Memory B cell (primary cell): ENCODE measurements at places on chromosomes 16 and 17.

GRCh38 chr16:88605186-88606147 lies 32.9 kb upstream of the IL17C start:
- no peak for DNase-seq

DNA sequence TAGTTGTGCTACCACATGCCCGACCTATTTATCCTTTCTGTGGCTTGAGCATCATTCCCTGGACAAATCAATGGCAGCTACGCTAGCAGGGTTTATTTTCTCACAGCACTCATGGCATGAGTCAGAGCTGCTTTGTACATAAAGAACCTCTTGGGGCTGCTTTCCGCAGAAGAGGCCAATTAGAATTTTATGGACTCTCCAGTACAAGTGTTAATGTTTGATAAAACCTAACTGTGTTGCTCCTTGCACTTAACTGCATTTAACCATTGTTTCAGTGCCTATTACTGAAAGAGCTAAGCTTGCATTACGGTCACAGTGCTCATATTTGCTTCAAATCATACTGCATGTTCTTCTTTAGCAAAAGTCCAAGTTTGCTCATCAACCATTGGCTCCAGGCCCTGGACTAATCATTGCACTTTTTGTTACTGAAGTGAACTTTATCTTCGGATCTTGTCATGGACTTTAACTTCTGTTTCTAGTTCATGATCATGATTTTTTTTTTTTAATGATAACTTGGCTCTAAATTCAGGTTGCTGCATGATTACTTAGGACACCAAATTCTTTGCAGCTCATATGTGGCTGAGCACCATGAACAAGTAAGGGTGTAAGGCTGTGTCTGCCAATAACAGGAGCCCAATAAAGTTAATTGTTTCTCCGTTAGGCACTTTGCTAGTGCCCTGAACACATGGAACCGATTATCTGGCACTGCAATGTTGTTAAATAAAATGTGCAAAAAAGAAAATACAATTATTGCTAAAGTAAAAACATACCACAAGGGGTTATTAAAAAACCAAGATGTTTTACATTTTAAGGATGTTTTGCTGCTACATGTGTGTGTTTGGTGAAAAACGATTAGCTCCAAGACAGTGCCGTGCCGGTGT lies 492.2 kb downstream of the KCNJ2 start:
- no peak for DNase-seq

DNA sequence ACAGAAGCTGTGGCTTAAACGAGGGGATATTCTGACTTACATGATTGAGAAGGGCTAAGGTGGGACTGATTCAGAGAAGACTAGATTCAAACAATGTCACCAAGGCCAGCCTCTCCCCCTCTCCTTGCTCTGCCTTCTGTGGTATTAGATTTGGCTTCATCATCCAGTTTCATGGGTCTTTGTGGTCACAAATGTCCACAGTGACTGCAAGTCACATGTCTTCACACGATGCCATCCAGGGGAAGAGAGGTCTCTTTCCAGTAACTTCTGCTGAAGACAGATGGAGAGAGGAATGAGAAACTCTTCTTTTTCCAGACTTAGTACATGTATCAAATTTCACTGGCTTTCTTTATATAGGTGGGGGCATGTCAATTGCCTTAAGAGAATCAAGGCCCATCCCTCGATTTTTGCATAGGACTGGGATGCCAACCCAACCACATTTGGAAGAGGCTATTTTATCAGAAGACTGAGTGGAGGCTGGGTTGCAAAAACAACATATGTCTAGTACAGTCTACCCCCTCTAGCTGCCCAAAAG lies 57.3 kb upstream of the HNF1B start:
- no peak for DNase-seq

GRCh38 chr17:16301963-16302855 lies 51.1 kb downstream of the CENPV start:
- DNase-seq = no peak

- DNase-seq = no peak
Measured at GRCh38 chr17:16131593-16131992, 83.7 kb downstream of the NCOR1 start.

- DNase-seq = no peak
Measured at GRCh38 chr16:3696425-3697218, 20.7 kb downstream of the TRAP1 start.

- no peak for DNase-seq
Measured at GRCh38 chr17:30519166-30519565, 42.0 kb downstream of the GOSR1 start.
